ENCODE measurements at places on chromosomes 5 and 9. TPM values are rescaled to one million over a fixed set of nuclear protein-coding genes. Genes with fewer than 3 reads are reported as not detected.

The CHSY3 gene
- polyA plus RNA-seq = 18.1 TPM

The TAS2R1 gene
- not detected for polyA plus RNA-seq

The TAF11L10 gene
- polyA plus RNA-seq = not detected

The SLC28A3 gene
- 0.98 TPM for polyA plus RNA-seq

The BHMT gene
- polyA plus RNA-seq = 9.7 TPM

The PTPRD gene
- 6.5 TPM for polyA plus RNA-seq

The ACOT12 gene
- 2.9 TPM for polyA plus RNA-seq

The C5orf34 gene
- polyA plus RNA-seq = 1.9 TPM

The TSTD2 gene
- 11.2 TPM for polyA plus RNA-seq

The MCTP1 gene
- polyA plus RNA-seq = 1.3 TPM

GRCh38 chr5:116522356-116523136, 52.1 kb downstream of the SEMA6A start:
- no peak for DNase-seq

DNA sequence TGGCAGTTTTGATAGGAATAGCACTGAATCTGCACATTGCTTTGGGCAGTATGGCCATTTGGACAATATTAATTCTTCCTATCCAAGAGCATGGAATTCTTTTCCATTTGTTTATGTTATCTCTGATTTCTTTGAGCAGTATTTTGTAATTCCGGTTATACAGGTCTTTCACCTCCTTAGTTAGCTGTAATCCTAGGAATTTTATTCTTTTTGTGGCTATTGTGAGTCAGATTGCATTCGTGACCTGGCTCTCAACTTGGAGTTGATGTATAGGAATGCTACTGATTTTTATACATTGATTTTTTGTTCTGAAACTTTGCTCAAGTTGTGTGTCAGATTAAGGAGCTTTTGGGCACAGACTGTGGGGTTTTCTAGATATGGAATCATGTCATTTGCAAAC, 24.0 kb downstream of the TMEM161B start:
- DNase-seq = no peak

- DNase-seq = no peak
Measured at GRCh38 chr9:127943011-127943662, 5.5 kb upstream of the DPM2 start.

GRCh38 chr5:80961376-80962281, 1.5 kb downstream of the RASGRF2 start:
- DNase-seq = no peak

DNA sequence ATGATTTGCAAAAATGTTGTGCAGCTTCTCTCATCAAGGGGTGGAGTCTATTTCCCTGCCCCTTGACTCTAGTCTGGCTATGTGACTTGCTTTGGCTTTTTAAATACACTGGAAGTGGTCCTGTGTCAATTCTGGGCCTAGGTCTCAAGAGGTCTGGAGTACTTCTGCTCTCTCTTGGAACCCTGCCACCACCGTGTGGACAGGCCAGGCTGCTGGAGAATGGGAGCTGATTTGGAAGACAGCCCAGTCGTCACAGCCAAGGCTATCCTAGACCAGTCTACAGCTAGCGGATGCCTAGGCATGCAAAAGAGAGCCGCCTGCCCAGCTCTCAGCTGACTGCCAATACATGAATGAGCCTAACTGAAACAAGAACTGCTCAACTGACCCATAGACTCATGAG, 56.7 kb upstream of the CLINT1 start:
- peak; percentile 69 for DNase-seq

GRCh38 chr5:150665044-150665443, 4.0 kb downstream of the MYOZ3 start:
- no peak for DNase-seq

- DNase-seq = no peak
Measured at GRCh38 chr5:174500636-174501035, 223.7 kb upstream of the MSX2 start.

- peak; percentile 65 for DNase-seq
Measured at GRCh38 chr5:163504079-163504931, 1.1 kb upstream of the MAT2B start.

DNA sequence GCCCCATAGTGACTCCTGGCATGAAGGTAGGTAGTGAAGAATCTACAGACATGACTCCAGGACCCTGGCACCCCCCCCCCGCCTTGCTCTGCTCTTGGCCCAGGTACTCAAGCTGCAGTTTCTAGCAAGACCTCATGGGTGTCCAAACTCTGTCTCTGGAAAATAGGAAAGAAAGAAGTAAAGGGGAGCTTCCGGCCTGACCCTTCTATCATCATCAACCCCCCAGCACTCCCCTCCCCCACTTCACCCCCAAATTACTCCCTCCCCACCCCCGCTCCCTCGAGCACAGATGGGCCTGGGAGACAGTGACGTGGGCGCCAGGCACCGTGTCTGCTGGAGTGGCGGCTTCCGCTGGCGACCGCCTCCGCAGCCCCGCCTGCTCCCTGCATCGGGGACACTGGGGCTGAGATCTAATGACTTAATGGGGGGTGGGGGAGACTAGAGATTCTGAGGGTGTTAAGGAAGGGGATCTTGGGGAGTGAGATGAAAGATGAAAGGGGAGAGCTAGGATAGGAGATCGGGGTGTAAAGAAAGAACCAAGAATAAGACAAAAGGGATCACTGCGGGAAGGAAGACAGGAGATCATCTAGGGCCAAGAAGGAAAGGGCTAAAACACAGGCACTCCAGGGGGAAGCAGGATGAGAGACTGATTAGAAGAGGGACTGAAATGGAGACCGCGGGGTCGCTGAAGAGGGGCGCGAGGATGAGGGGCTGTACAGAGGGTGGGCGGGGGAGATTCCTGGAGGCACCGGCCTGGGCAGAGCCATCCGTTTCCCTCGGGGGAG, 1.1 kb upstream of the DNAJB5 start:
- no peak for DNase-seq

DNA sequence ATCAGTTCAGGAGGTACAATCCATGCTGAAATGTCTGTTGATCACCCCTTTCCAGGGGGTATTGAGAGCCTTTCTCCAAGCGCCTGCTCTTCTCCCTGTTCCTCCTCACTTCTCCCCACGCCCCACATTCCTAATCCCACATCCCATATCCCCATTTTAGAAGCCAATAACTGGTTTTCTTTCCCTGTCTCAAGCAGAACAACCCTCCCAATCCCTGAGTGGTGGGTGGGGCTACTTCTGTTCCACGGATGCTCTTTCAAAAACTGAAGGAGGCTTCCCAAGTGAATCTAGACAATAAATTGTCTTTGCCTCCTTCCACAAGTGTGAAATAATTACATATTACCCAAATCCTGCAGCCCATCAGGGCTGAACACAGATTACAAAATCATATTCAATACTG, 77.0 kb upstream of the SEMA6A start:
- no peak for DNase-seq

GRCh38 chr5:14238272-14238671, 95.1 kb downstream of the TRIO start:
- no peak for DNase-seq

DNA sequence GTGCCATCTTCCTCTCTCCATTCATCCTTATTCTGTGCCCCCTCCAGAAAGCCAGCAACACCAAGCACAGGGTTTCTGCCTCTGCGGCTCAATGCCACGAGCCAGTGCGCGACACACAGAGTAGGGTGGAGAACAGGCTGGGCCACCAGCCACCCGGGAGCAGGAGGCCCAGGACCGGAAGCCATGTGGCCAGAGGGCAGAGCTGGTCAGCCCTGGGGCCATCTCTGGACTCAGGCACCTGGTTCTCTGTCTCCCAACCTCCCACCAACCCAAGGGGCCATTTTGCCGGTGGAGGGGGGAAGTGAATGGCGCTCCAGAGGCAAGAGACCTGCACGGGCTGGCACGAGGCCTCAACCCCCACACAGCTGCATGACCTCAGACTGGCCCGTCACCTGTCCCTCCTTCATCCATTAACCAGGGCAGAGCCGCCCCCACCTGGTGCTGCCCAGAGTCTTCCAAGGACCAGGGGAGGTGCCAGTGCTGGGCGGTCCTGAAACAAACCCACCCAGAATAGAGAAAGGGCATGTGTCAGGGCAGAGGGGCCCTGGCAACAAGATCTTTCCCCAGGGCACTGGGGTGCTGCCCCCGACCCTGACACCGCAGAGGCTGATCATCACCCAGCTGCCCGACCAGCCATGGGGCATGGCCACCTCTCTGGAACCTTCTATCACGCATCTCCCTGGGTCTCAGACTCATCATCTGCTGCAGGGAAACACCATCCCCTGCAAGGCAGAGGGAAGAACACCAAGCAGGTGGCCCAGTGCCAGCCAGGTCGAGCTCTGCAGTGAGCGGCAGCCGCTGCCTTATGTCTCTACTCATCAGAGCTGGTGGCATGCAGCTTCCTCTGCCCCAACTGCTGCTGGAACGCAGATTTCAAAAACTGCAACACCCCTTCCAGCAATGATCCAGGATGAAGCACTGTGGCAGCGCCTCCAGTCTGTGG, 11.9 kb downstream of the VAV2 start:
- DNase-seq = no peak

DNA sequence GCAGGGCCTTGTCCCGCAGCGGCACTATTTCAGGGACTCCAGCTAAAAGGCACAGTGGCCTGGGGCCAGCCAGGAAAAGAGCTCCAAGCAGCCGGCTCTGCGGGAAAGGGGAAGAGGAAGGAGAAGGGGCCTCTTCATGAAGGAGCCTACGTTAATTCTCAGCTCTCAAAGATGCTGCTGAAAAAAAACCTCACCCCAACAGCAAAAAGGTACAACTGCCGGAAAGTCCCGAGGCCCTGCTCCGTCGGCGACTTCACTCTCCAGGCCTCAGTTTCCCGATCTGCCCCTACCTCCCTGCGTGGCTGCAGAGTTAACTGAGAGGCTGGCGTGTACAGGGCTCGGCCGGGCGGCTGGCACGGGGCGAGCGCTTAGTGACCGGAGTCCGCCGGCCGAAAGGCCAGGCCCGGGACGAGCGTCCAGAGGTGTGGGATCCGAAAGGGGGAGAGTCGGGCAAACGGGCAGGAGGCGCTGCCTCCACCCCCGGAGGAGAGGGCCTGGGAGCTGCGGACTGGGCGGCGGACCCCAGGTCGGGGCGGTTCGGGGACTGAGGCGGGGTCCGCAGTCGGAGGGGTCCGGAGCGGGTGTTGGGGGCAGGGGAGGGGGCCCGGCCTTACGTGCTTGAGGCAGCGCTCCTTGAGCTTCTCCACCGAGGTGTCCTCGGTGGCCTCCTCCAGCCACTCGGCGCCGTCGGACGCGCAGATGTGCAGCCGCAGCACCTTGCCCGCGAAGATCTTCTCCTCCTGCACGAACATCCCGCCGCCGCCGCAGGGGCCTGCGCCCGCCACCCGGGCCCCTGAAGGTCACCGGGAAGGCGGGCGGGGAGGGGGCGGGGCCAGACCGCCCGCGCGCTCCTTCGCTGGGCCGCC, 529 bp downstream of the UBAC1 start:
- peak; percentile 62 for DNase-seq

DNA sequence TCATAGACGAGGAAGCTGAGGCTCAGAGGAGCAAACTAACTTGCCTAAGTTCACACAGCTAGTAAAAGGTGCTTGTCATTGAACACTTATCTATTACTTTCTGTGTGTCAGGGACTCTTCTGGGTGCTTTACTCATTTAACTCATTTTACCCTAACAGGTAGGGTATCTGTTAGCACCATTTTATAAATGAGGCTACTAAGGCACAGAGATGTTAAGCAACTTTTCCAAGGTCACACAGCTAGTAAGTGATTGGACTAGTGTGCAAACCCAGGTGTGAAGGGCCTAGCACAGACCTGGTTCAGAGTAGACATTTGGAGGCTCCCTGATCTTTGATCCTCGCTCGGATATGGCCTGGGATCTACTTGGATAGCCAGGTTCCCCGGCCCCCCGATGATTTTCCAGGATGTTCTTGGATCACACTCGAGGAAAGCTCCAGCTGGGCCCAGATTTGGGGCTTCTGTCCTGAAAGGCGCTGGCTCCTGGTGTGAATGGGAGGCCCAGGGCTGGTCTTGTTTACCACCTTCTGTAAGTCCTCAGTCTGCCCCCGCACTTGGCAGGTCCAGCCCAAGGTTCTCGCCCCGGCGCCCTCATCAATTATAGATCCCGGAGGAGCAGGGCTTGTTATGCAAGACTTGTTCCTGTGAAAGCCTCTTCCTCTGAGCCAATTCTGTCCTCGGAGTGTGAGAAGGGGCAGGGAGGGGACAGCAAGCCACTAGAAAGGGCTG, 37.5 kb downstream of the GSN start:
- no peak for DNase-seq

DNA sequence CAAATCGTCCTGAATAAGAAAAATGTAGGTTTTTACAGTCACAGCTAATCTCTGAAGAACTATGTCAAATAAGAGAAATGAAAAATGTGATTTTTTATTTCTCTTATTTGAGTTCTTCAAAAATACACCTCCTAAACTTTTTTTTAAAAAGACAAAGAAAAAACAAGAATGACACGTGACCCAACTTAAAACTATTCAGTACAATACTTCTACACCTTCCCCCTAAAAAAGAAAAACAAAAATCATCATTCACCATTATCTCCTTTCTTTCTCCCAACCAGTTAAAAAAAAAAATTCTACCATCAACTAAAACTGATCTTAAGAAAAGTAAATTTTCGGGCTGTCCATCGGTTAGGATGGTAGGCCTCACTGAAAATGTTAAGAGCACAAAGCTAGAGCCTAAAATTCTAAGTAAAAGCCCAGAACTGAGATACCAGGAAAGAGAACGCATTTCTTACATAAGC, 2.1 kb downstream of the RNF145 start:
- DNase-seq = no peak

GRCh38 chr9:86405926-86406325, 51.7 kb upstream of the TUT7 start:
- DNase-seq = peak; percentile 71

GRCh38 chr5:74266836-74267235, 373.7 kb downstream of the ENC1 start:
- DNase-seq = no peak

GRCh38 chr5:80119372-80119771, 84.2 kb downstream of the THBS4 start:
- DNase-seq = no peak

GRCh38 chr5:137665678-137666460, 70.0 kb downstream of the KLHL3 start:
- no peak for DNase-seq

GRCh38 chr5:166341740-166342337, 1949.6 kb upstream of the WWC1 start:
- no peak for DNase-seq

DNA sequence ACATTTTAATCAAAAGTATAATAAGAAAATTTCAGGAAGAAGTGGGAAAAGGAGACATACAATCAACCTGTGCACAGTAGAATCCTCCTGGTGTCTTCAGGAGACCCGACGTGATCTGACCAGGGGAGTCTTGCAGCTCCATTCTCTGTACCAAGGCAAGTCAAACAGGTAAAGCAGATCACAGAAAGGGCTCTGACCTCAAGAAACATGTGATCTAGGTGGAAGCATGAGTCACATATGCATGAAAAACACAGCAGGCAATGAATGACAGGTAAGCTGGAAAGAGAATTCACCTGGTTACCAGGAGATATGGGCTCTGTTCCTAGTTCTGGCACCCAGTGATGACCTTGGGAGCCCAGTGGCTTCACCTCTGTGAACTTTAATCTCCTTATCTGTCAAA, 19.4 kb upstream of the FABP6 start:
- peak; percentile 63 for DNase-seq
